ENCODE measurements at places on chromosomes 5 and 9.
A peak's percentile ranks its signal among the peaks of the same experiment; 100 is the strongest.

DNA sequence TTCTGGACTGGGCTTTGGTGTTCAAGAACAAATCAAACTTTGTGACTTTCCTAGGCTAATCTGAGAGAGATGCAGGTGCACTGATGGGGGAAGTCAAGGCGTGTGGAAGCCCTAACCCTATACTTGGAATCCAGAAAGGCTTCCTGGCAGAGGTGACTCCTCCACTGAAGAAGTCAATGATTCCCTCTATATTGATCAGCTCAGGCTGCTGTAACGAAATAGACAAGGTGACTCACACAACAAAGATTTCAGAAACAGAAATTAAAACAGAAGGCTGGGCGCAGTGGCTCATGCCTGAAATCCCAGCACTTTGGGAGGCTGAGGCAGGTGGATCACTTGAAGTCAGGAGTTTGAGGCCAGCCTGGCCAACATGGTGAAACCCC lies 69.6 kb upstream of the GGTA1 start:
- DNase-seq: no peak

DNA sequence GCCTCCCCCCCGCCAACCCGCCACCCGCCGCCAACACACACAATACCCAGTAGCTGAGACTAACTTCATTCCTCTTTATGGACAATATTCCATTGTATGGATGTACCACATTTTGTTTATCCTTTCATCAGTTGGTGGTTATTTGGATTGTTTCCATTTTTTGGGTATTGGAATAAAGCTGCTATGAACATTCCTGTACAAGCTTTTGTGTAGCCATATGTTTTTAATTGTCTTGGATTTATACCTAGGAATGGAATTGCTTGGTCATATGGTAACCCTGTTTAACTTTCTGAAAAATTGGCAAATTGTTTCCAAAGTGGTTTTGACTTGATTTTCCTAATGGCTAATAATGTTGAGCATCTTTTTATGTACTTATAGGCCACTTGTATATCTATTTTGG lies 4.9 kb upstream of the UBTD2 start:
- no peak for DNase-seq

GRCh38 chr9:70111641-70112236 lies 68.1 kb downstream of the MAMDC2 start:
- DNase-seq: no peak

DNA sequence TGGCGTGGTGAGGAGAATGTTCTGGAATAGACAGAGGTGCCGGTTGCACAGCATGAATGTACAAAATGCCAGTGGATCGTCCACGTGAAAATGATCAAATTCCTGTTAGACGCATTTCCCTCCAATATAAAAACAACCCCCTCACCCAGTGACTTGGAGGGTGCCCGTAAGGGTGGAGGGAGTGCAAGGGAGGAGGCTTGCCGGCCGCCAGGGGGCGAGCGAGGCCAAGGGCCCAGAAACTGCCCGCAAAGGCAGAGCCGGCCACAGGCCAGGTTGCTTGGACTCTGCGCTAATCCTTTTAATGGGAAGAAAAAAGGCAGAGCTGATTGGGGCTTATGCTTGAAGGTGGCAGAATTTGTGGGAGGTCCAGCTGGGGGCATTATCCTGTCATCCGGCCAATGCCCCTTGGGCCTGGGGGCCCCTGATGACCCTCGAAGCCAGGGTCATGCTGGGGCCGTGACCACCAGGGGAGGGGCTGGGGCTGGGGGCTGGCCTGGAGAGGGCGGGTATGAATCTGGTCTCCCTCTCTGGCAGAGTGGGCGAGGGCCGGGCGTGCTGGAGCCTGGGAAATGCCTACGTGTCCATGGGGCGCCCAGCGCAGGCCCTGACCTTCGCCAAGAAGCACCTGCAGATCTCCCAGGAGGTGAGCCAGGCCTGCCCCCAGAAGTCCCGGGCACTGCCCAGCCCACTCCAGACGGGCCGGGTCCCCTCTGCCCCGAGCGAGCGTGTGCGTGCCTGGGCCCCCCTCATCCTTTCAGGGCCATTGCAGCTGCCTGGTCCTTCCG lies 12.0 kb downstream of the GPSM1 start:
- DNase-seq: peak; percentile 24

DNA sequence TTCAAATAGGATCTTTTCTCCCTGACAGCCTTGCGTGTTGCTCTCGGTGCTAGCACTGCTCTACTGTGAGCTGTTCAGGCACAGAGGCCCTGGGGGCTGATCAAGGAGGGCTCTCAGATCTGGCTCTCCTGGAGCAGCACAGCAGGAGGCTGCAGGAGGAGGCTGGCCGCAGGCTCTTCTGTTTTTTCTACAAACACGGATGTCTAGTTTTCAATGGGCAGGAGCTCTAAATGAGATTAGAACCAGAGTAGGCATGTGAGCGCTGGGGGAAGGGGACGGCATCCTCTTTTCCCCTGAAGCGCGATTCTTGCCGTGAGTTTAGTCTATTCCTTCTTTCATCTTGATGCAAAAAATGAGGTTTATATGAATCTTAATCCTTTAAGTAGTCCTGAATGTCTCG lies 61.7 kb upstream of the IRX4 start:
- DNase-seq: no peak

GRCh38 chr9:74838351-74838750 lies 49.4 kb downstream of the TRPM6 start:
- DNase-seq: no peak

GRCh38 chr5:101278917-101279316 lies 375.8 kb upstream of the ST8SIA4 start:
- no peak for DNase-seq

DNA sequence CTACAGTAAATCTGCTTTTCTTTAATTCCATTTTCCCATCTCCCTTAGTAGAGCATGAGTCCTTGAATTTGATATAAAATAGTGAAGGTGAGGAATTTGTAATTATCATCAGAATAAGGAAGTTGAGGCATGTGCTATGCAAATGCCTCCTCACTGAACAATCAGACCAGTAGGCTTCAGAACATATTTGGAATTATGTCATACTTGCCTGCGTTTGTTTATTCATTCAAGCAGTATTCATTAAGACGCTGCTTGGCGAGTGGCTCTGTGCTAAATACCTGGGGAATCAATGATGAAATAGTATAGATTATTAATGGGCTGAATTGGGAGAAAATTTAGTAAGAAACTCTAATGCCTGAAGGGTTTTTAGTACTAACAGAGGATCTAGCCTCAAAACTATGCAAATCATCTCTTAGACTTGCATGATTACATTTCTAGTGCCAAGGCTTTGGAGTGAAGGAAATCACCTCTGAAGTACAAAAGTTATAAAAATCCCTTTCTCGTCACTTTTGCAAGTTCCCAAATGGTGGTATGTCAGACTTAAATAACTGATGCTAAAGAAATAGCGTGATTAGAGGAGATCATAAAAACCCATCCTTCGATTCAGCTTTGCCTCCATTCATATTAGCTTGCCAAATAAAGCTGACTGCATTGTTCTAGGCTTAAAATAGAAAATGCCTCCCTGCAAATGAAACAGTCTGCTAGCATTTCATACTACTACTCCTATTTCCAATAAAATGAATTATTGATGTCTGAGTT lies 141.7 kb downstream of the PCSK5 start:
- DNase-seq: no peak

DNA sequence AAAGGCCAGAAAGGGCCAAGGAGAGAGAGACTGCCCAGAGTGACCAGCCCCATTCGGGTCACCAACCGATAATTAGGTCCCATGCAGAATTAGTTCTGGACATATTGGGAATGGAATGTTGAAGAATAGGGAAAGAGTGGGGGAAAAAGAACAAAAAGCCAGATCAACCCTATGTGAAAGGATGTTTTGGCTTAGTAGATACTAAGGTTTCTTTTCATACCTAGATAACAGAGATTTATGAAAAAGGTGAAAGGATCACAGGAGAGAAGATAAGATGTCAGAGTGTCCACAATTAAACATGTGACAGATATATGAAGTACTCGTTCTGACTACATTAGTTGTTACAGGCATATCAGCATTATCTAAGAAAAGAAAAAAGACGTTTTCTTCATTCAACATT lies 52.1 kb downstream of the MARCHF3 start:
- no peak for DNase-seq

GRCh38 chr9:35960039-35960655 lies 2.2 kb upstream of the OR2S2 start:
- no peak for DNase-seq

GRCh38 chr9:136175616-136176197 lies 29.2 kb downstream of the LHX3 start:
- DNase-seq: no peak
